Breast epithelium (tissue), 4 donors: ENCODE measurements at places on chromosomes 3 and 15.

- no peak for DNase-seq
Measured at GRCh38 chr3:188343894-188344293, 189.9 kb downstream of the LPP start.

- no peak for DNase-seq
Measured at GRCh38 chr15:68584756-68585573, 6.2 kb downstream of the CORO2B start.

- no peak for DNase-seq
Measured at GRCh38 chr3:45906681-45907407, 20.5 kb downstream of the CCR9 start.

- DNase-seq: peak; percentile 18
Measured at GRCh38 chr15:68312701-68313204, 35.2 kb downstream of the FEM1B start.

GRCh38 chr3:123096731-123097130 is 29.9 kb downstream of the PDIA5 start:
- no peak for DNase-seq
